ENCODE measurements at places on chromosomes 3 and 15.

GRCh38 chr3:155504682-155505081 lies 211.2 kb upstream of the STRIT1 start:
- no peak for DNase-seq
- H3K4me1 ChIP-seq, result no peaks in the 10 kb centered on the region
- H3K27ac ChIP-seq, result no peak overlapping the region
- H3K27me3 ChIP-seq, result no peaks in the 10 kb centered on the region
- H3K4me3 ChIP-seq, result no peak overlapping the region

GRCh38 chr15:51878446-51879386 lies 49.3 kb downstream of the TMOD3 start:
- H3K27me3 ChIP-seq, result no peaks in the 10 kb centered on the region
- H3K4me3 ChIP-seq, result no peak overlapping the region
- H3K4me1 ChIP-seq, result peaks cover 74% of the 10 kb centered on the region
- peak overlapping the region; percentile 23 for H3K27ac ChIP-seq
- H3K36me3 ChIP-seq, result no peaks in the 10 kb centered on the region

- DNase-seq, result no peak
- no peak overlapping the region for H3K27ac ChIP-seq
- H3K27me3 ChIP-seq, result no peaks in the 10 kb centered on the region
- H3K36me3 ChIP-seq, result no peaks in the 10 kb centered on the region
- H3K4me1 ChIP-seq, result no peaks in the 10 kb centered on the region
These were observed 75.3 kb upstream of the LEKR1 start for GRCh38 chr3:156750874-156751245.

DNA sequence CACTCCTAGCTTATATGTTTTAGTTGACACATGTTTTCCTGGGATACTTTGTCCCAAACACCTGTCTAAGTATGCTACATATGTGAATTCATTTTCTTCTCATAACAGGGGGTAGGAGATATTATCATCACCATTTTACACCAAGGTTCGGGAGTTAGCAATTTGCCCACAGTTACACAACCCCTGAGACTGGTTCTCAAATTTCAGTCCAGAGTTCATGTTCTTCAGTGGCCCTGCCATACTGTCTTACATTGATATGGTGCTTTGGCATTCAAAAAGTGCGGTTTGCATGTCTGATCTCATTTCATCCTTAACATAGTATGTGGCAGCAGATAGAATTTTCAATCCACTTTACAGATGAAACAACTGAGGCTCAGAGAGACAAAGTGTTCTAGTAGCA lies 38.4 kb downstream of the ROBO2 start:
- no peak for DNase-seq
- H3K4me1 ChIP-seq, result no peaks in the 10 kb centered on the region
- H3K27ac ChIP-seq, result no peak overlapping the region
- no peak overlapping the region for H3K4me3 ChIP-seq
- no peaks in the 10 kb centered on the region for H3K36me3 ChIP-seq
- no peaks in the 10 kb centered on the region for H3K27me3 ChIP-seq

GRCh38 chr3:86954747-86955146 lies 36.2 kb downstream of the VGLL3 start:
- no peaks in the 10 kb centered on the region for H3K36me3 ChIP-seq
- no peak for DNase-seq
- H3K27me3 ChIP-seq, result no peaks in the 10 kb centered on the region
- no peak overlapping the region for H3K4me3 ChIP-seq
- no peak overlapping the region for H3K27ac ChIP-seq

- no peak overlapping the region for H3K27ac ChIP-seq
- DNase-seq, result no peak
- H3K4me1 ChIP-seq, result no peaks in the 10 kb centered on the region
- no peaks in the 10 kb centered on the region for H3K27me3 ChIP-seq
- no peaks in the 10 kb centered on the region for H3K36me3 ChIP-seq
These were observed 42.2 kb downstream of the TBC1D2B start for GRCh38 chr15:78035321-78035751.

DNA sequence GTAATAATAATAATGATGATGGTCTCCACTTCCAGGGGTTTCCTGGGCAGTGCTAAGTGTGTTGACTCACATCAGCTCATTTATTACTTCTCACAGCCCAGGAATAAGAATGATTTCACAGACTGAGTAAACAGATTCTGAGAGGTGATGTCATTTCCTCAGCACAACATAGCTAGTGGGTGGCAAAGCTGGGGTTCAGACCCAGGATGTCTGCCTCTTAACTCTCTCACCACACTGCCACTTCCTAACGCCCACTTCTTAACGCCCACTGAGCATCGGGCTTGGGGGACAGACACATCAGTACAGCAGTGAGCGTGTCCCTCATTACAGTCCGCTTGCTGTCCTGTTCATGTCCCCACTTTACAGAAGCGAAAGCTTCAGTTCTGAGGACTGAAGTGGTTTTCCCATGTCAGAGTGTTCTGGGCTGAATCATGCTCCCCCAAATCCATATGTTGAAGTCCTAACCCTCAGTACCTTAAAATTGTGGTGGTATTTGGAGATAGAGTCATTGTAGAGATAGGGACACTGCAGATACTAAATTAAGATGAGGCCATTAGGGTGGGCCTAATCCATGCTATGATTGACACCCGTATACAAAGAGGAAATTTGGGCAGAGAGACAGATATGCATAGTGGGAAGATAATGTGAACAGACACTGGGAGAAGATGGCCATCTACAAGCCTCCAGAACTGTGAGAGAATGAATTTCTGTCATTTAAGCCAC lies 68.0 kb downstream of the ATP2B2 start:
- H3K36me3 ChIP-seq, result no peaks in the 10 kb centered on the region
- no peak for DNase-seq
- H3K27me3 ChIP-seq, result no peaks in the 10 kb centered on the region
- H3K4me3 ChIP-seq, result no peak overlapping the region

DNA sequence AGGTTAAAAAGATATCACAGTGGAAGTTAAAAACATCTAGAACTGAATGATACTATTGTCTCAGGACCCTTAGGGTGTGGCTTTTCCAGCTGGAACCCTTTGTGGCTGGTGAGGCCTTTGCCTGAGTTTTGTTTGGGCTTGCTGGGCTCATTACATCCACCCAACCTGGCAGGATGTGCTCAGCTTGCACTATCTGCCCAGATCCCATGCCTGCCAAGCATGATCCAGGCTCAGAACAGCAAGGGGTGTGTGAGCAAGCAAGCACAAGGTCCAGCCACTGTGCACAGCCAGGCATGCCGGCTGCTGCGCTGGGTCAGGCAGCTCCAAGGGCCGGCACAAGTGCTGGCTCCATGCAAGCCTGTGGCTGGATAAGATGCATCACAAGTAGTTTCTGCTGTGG lies 512.7 kb upstream of the CDIN1 start:
- no peak overlapping the region for H3K4me3 ChIP-seq
- no peak overlapping the region for H3K27ac ChIP-seq
- H3K36me3 ChIP-seq, result no peaks in the 10 kb centered on the region
- DNase-seq, result no peak

DNA sequence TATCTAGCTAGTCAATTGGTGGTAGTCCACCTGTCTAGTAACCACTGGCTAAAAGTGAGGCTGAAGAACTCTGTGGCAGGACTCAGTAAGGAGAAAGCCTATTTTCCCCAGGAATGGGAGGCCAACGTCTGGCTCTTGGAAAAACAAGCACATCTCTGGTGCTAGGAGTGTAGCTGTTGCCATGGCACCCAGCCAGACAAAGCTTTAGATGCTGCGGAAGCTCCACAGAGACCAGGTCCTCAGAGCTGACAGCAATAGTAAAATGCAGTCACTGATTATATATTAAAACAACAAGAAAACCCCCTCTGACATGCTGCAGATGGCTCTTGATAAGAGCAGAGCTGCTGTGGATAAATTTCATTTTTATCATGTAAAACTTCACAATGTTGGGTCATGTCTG lies 124.9 kb upstream of the STRIT1 start:
- H3K36me3 ChIP-seq, result no peaks in the 10 kb centered on the region
- H3K4me3 ChIP-seq, result no peak overlapping the region
- H3K4me1 ChIP-seq, result peaks cover 10% of the 10 kb centered on the region
- no peak for DNase-seq

DNA sequence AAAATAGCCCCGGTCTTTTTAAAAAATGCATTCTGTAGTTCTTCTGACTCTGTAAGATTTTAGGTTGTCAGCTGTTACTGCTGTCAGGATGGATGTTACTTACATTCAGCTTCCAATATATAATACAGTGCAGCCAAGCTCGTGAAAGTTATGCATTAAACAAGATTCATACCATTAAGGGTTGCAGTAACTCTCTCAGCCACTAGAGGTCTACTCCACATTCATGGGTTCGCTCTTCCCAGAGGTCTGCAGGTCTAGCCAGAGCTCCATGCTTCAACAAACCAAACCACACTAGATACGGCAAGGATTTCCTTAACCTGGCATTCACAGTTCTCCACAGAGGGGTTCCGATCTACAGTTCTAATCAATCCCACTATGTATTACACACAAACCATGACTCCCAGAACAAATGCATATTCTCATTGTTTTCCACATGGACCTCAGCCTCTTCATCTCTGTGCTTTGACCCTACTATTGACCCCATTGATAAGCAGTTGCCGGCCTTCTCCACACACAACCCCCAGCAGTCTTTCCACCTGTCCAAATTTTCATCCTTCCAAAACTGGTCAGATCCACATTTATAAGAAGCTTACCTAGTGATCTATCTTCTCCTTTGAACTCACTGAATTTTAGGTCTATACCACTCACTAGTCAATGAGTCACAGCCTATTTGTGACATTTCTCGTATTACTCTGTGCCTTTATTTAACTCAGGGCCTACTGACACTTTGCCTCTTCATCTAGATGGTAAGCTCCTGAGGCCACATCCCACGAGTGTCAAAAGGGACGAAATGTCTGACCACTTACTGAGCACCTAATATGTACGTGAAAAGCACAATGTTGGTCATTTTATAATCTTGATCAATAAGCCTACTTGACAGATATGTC lies 33.7 kb downstream of the RORA start:
- no peaks in the 10 kb centered on the region for H3K4me1 ChIP-seq
- peak; percentile 26 for DNase-seq
- no peaks in the 10 kb centered on the region for H3K36me3 ChIP-seq
- peaks cover 16% of the 10 kb centered on the region for H3K27me3 ChIP-seq

DNA sequence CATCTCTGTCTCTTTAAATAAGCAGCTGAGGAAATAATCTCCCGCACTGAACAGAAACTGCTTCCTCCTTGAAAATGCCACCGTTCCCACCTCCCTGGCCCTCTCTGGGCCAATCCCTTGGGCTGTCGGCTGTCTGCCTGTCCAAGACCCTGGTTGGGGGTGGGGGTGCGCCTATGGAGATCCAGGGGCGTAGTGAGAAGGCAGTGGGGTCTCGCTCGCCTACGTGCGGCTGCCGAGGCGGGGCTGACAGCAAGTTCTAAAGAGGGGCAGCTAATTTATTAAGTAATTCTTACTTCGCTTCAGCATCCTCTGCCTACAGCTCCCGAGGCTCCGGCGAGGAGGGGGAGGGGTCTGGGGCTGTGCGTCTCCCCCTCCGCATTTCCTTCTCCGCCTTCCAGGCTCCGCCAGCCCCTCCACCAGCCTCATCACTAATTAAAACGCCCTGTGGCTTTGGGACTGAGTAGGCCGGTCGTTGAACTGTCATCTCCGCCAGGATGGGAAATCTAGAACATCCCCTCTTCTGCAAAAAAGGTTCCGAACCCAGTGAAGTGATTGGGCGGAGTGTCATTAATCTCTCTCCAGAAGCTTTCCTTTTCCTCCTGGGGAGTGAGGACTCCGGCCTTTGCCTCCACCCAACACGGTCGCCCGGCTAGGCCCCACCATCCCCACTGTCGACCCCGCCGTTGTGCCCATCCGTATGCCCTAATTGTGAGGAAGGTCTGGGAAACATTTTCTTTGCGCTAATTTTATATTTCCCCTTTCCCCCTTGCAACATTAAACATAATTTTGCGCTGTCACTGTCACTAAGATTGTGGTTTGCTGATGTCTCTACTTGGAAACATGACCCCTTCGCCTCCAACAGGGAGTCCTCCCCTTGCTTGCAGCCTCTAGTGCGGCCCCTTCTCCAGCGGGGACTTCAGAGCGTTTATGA lies 16.9 kb downstream of the NR2F2 start:
- H3K27ac ChIP-seq, result no peak overlapping the region
- H3K4me1 ChIP-seq, result no peaks in the 10 kb centered on the region
- peaks cover 2% of the 10 kb centered on the region for H3K36me3 ChIP-seq
- no peaks in the 10 kb centered on the region for H3K27me3 ChIP-seq
- no peak overlapping the region for H3K4me3 ChIP-seq
- DNase-seq, result no peak

- H3K27ac ChIP-seq, result no peak overlapping the region
- H3K4me3 ChIP-seq, result no peak overlapping the region
- peaks cover 4% of the 10 kb centered on the region for H3K4me1 ChIP-seq
- H3K36me3 ChIP-seq, result no peaks in the 10 kb centered on the region
These were observed 25.4 kb downstream of the XXYLT1 start for GRCh38 chr3:195245531-195245951.

DNA sequence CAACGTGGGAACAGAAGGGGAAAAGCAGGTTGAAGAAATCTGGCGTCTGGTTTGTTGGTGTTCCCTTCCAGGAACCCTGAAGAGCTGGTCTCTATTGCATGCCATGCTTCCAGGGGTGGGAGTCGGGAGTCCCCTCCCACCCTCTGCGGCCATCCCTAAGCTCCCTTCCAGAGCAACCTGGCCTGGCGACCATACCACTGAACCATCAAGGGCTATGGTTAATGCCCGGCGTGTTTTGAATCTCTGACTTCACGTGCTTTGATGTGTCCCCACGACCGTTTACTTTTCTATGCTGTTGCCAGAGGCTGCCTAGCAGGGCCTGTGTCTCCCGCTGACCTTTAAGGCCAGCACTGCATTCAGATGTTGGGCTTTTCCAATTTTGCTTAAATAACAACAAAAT lies 696 bp upstream of the SNRK start:
- no peak overlapping the region for H3K27ac ChIP-seq
- no peaks in the 10 kb centered on the region for H3K36me3 ChIP-seq
- H3K4me3 ChIP-seq, result peak overlapping the region; percentile 59
- H3K27me3 ChIP-seq, result no peaks in the 10 kb centered on the region
- 0 out of 2 replicates have a peak, but pooled peaks cover 5% of the 10 kb centered on the region for H3K4me1 ChIP-seq
- no peak for DNase-seq

DNA sequence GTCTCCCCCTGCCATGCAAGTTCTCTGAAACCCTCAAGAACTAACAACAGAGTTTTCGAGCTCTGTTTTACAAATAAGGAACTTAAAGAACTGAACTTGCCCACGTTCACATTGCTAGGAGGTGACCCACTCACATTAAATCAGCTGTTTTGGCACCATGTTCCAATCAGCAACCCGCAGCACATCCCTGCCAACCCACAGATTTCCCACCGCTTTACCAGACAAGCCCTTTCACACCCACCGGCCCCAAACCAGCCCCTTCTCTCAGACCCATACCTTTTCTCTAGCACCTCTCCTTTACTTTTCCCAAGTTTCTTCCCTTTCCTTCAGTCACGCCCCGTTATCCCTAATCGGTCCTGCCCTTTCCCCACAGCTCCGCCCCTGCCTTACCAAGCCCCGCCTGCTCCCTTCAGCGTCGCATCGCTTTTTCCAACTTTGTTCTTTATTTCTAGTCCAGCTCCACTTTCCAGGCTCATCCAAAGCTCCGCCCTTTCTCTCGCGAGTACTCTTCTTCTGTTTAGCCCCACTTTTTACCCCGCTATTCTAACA lies 804 bp upstream of the BRPF1 start:
- H3K36me3 ChIP-seq, result peaks cover 22% of the 10 kb centered on the region
- peak overlapping the region; percentile 95 for H3K4me3 ChIP-seq
- H3K27me3 ChIP-seq, result no peaks in the 10 kb centered on the region
- DNase-seq, result no peak
- H3K27ac ChIP-seq, result peak overlapping the region; percentile 70
- peaks cover 42% of the 10 kb centered on the region for H3K4me1 ChIP-seq

- no peaks in the 10 kb centered on the region for H3K36me3 ChIP-seq
- no peak for DNase-seq
- H3K4me3 ChIP-seq, result no peak overlapping the region
- H3K27me3 ChIP-seq, result peaks cover 53% of the 10 kb centered on the region
- H3K4me1 ChIP-seq, result no peaks in the 10 kb centered on the region
- no peak overlapping the region for H3K27ac ChIP-seq
These were observed 331.2 kb upstream of the DCBLD2 start for GRCh38 chr3:99232696-99233095.
